ENCODE measurements at places on chromosomes 5 and 9.
A peak's percentile ranks its signal among the peaks of the same experiment; 100 is the strongest.

GRCh38 chr5:35617435-35618303 is at the start of gene SPEF2:
Gene SPEF2 (plus strand): TSS chr5:35617863. CDS start chr5:35617998, 135 bp downstream.
- DNase-seq, result peak; percentile 84

DNA sequence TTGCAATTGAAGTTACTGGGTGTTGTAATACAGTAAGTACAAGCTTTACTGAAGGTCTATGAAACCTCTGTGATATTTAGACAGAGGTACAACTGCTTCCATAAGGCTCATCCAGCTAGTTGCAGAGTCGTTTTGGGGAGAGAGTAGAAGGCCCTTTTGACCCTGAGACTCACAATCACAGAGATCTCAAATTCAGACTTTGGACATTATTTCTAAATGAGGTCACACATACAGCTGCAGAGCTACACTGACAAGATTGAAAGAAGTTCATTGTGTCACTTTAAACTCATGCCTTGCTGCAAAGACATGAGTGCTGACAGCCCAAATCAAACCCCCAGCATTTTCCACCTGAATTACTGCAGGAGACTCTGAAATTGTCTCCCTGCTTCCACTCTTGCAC is 205.9 kb upstream of the TMEM161B start:
- DNase-seq, result no peak

GRCh38 chr5:8729437-8729836 is 816.4 kb downstream of the SEMA5A start:
- no peak for DNase-seq

GRCh38 chr9:2700909-2701550 is 16.3 kb upstream of the KCNV2 start:
- no peak for DNase-seq

- DNase-seq, result no peak
These were observed 38.4 kb upstream of the PCA3 start for GRCh38 chr9:76725885-76726284.

GRCh38 chr5:113219695-113220094 is 215.1 kb downstream of the TSSK1B start:
- DNase-seq, result no peak

GRCh38 chr9:74117731-74118130 is 379.4 kb upstream of the RORB start:
- DNase-seq, result no peak

DNA sequence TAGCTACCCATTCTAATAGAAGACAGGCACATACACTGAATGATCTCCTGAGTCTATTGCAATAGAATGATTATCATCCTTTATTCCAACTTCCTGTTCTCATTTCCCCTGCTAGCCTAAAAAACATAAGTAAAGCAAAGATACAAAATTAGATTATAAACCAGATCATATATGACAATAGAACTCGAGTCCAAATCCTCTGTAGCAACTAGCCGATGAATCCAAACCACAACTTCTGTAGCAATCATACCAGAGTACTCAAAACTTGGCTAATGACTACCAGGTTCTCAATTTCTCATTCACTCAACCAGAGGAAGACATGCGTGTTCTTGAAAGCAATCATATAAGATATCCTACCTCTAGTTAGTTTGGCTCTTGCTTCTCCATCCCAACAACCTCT is 622.1 kb downstream of the PSAT1 start:
- DNase-seq, result no peak

DNA sequence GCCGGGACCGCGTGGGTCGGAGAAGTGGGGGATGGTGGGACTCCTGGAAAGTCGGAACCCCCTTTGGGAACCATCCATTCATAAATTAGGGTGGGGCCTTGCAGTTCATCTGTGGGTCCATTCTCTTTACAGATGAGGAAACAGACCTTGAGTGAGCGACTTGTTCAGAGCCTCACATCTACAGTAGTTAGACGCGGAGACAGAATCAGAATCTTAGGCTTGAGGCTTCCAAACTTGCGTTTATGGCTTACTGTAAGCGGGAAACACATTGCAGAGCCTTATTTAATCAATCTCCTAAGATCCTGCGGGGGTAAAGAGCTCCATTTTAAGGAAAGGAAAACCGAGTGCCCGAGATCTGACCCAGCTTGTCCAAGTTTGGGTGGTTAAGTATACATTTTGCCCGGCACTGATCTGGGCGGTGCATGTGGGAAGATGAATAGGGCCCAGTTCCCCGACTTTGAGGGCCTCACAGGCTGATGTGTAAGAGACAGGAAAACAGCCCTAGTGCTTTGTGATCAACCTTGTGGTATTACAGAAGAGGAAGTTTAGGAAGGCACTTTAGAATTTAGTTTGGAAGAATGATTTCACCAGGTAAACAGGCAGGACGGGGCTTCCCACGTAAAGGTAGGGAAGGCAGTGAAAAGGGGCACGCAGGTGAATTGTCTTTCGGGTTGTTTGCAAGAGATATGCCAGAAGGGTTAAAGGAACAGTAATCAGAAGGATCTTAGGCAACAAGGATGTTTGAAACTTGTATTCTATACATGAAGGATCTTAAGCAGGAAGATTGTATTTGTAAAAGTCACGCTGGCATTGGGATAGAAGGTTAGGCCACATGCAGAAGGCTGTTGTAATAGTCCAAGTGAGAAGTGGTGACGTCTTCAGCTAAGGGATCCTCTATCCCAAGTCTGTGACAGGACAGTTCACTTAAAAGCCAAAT is 744 bp downstream of the TARS1 start:
- no peak for DNase-seq

- no peak for DNase-seq
These were observed 36.9 kb downstream of the SCAI start for GRCh38 chr9:125106285-125106893.

GRCh38 chr5:69225860-69226259 is 8.8 kb upstream of the CDK7 start:
- no peak for DNase-seq

DNA sequence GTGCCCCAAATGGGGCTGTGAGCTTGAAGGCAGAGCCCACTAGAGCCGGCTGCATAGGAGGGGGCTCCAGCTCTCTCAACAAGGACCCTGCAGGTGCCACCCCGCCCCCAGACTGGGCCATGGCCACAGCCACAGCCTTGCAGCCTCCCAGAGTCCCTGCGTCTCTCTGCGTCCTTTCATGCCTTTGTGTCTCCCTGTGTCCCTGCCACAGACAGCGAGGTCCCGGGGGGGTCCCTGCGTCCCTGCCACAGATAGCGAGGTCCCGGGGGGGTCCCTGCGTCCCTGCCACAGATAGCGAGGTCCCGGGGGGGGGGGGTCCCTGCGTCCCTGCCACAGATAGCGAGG is 6.3 kb downstream of the NOXA1 start:
- no peak for DNase-seq

GRCh38 chr5:179185941-179186411 is 125.8 kb downstream of the ZNF354C start:
- DNase-seq, result no peak

Data from SHP77 treated with DMSO at 0.1 percent for 48 hours (cell line).